Endothelial cell (in vitro differentiated cells): ENCODE measurements at places on chromosomes 5 and 9. TPM values are rescaled to one million over a fixed set of nuclear protein-coding genes. Genes with fewer than 3 reads are reported as not detected.

Gene SHOC1
- total RNA-seq = not detected

Gene GTF2H2
- total RNA-seq = 13.6 TPM

DNA sequence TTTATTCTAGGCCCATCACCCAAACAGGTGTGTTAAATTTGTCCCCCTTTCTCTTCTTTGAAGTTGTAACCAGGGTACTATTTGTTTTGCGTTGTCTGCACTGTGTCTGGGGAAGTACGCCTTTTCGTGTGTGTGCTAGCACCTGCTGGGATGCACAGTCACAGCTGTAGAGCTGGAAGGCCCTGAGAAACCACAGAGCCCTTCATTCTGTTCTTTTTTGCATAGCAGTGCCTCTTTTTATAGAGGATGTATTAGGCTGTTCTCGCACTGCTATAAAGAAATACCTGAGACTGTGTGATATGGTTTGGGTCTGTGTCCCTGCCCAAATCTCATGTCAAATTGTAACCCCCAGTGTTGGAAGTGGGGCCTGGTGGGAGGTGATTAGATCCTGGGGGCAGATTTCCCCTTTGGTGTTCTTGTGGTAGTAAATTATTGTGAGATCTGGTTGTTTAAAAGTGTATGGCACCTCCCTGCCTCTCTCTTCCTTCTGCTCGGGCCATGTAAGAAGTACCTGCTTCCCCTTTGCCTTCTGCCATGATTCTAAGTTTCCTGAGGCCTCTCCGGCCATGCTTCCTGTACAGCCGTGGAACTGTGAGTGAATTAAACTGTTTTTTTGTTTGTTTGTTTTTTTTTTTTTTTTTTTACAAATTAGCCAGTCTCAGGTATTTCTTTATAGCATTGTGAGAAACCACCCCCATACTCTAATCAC is 14.0 kb downstream of the SEC61B start:
- H3K27ac ChIP-seq = peak overlapping the region; percentile 77
- no peak for DNase-seq
- H3K27me3 ChIP-seq = peaks cover 1% of the 10 kb centered on the region

Gene SLCO6A1
- total RNA-seq = 0.51 TPM

Gene GAS1
- 11.2 TPM for total RNA-seq
